ENCODE measurements at places on chromosomes 2 and 18. TPM values are rescaled to one million over a fixed set of nuclear protein-coding genes. Genes with fewer than 3 reads are reported as not detected.

DNA sequence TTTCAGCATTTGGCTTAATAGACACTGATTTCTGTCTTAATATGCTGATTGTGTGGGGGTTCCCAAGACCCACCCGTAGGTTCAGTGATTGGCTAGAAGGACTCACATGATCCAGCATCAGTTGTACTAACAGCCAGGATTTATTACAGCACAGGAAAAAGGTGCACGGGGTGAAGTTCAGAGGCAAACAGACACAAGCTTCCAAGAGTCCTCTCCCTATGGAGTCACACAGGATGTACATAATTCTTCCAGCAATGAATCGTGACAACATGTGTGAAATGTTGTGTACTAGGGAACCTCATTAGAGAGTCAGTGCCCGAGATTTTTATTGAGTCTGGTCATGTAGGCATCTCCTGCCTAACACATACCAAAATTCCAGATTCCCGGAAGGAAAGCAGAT is 52.8 kb downstream of the GALNT1 start:
- DNase-seq = no peak

- no peak for DNase-seq
Observed at GRCh38 chr2:134155134-134155533, 98.7 kb upstream of the MGAT5 start.

DNA sequence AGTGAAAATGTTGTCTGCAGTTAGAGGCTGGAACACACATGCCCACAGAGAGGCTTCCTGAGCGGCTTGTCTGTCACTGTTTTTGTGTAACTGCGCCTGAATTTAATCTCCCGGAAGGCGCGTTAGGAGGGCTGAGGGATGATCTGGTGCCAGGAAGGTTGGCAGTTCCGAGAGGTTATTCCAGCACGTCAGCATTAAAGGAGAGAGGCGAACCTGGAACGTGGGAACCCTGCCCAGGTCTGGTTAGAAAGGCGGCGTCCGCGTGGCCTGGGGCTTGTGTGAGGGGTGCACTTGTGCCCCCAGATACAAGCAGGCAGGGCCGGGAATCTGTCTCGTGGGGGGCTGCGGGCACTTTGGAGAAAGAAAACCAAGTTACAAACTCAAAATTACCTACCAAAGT is 75.3 kb downstream of the NFATC1 start:
- DNase-seq = no peak

Gene CNTNAP5
- total RNA-seq = 0.14 TPM

Gene SLC35G4
- total RNA-seq = not detected

- no peak for DNase-seq
Observed at GRCh38 chr2:43233218-43234212, 7.1 kb upstream of the ZFP36L2 start.

GRCh38 chr2:234881413-234882241 is 70.2 kb upstream of the SH3BP4 start:
- DNase-seq = no peak

DNA sequence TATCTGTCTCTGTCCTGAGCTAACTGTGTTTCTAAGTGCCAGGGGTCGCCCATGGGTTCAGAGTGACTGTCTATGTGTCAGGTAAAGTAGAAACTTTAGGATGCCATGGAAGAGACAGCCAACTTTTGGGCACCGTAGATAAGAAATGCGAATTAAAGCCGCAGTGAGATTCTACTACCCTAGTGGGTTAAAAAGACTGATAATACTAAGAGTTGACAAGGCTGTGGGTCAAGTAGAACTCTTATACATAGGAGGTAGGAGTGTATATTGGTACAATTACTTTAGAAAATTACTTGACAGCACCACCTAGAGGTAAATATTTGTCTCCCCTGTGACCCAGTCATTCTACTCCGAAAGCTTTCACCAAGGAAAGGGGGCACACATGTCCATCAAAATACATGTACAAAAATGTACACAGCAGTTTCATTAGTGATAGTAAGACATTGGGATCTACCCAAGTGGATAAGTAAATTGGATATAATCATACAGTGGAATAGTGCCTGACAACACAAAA is 371.3 kb downstream of the SLC4A3 start:
- DNase-seq = no peak

DNA sequence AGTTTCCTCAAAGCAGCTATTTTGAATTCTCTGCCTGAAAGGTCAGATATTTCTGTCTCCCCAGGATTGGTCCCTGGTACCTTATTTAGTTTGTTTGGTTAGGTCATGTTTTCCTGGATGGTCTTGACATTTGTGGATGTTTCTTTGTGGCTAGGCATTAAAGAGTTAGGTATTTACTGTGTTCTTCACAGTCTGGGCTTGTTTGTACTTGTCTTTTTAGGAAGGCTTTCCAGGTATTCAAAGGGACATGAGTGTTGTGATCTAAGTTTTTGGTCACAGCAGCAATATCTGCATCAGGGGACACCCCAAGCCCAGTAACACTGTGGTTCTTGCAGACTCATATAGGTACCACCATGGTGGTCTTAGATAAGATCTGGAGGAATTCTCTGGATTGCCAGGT is 11.8 kb downstream of the MYO3B start:
- DNase-seq = no peak

Gene YPEL5
- total RNA-seq = 77.3 TPM

DNA sequence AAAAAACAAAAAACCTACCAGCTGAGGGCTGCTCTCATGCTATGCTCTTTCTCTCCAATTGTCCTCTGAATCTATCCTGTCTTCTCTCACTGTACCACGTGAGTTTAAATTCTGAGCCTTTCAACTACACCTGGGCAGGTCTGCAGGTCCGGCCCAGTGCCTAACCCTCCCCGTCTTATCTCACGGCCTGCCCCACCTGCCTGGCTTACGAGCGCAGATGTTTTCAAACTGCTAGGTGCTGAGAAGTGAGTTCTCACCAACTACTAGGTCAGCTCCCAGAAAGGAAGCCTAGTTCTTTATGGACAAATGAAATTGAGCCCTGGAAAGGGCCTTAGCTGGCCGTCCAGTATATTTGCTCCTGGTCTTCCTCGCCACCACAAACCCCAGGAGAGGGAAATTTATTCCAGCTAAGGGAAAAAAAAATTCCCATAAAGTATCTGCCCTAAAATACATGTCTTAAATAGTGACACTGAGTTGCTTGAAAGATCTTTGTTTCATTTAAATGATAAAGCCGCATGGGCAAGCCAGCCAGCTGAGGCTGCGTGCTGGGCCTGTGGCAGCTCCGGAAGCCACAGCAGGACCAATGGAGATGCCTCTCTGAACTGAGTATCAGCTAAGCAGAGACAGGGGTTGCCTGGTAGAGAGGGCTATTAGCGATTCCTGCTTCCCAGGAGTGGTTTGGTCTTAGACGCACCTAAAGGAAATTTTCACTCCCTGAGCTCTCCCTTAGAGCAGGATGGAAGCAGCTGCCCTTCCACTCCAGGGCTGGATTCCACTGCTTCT is 92.5 kb upstream of the NCK2 start:
- DNase-seq = no peak

Gene CYP26B1
- total RNA-seq = 10.3 TPM

DNA sequence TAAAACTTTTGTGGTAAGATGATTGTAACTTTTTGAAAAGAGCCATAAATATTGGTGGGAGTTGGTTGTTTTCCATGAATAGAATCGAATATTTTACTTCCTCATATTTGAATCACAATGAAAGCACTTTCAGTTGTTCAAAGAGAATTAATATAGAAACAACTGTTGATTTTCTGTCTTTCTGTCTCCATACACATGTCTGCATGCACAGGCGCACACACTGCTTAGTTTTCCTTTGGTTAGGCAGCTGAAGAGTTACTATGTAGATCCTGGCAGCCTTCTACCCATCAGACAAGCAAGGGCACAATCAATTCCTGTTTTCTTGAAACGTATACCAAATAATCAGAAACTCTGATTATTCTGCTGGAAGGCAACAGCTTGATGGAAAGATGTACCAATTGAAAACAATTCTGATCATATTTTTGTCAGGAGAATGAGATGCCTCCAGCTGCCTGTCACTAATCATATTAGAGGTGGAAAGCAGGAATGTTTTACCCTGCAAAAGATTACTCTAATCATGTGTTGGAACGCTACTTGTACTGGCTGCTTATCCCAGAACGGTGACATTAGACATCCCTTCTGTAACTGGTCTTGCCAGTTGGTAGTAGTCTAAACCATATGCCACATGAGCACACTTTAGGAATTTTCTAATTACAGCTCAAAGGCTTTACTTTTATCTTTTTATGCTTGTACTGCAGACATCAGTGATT is 24.0 kb downstream of the SPATS2L start:
- no peak for DNase-seq

DNA sequence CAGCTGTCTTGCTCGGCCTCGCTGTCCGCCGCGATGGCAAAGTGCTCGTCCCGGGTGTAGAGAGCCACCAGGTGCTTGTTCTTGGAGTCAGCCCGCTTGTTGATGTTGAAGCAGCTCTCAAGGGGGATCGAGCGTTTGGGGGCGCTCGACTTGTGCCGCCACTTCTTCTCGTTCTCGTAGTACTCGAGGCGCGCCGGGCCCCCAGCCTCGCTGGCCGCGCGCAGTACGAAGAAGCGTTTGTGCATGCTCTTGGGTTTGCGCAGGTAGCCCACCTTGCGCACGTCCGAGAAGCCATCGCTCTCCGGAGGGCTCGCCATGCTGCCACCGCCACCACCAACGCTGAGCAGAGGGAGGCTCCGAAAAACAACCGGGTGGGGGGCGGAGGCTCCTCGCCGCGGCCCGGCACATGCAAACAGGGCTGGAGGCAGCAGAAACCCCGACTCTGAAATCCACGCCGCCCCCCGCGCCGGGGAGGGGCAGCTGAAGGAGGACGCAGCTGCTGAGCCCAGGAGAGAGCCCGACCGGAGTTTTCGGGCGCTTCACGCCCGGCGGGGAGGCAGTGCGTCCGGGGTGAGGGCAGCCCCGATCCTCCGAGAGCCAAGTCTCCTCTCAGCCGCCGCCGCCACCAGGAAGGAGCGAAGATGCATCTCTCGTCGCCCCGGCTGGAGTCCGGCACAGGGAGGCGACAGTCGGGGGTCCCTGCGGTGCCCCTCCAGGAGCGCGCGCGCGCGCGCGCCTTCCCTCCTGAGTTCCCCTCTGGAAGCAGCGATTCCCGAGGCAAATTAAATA is 1.0 kb downstream of the IRS1 start:
- peak; percentile 81 for DNase-seq

GRCh38 chr18:7020995-7021777 is 96.4 kb downstream of the LAMA1 start:
- no peak for DNase-seq

DNA sequence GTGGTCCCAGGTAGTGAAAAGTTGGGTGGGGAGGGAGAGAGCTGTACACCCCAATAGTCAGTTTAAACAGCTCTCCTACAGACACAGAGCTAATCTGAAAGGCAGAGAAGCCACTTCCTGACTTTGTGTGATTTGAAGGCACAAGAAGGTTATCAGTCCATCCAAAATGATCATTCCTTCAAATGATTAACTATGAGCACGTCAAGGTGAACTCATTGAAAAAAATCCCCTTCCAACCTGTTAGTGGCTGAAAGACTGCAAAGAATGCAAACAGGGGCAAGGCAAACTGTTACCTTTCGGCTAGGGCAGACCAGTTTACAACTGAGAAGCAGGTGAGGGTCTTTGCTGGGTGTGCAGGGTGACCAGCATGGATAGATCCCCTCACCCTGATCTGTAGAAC is 22.8 kb upstream of the APCDD1 start:
- no peak for DNase-seq

Gene NBEAL1
- total RNA-seq = 6.2 TPM

Gene CYP20A1
- total RNA-seq = 19.5 TPM

Gene PRR30
- not detected for total RNA-seq

DNA sequence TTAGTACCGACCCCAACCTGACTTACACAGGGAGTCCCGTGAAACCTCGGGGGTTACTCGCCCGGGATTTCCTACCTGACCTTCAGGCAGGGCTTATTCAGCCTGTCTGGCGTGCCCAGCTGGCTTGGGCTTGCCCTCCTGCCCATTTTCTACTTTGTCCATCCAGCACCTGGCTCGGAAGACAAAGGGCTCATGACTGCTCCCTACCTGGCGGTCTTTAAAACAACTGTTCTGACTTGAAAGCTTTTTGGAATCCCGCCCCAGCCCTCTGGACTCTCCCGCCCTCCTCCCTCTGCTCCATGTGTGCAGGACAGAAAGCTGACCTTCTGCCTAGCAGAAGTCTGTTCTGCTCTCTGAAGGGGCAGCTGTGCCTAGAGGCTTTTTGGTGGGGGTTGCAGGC is 43.1 kb downstream of the ACKR3 start:
- no peak for DNase-seq

Gene DUSP19
- 2.8 TPM for total RNA-seq

- DNase-seq = no peak
Observed at GRCh38 chr2:20138696-20139095, 86.2 kb downstream of the SDC1 start.

GRCh38 chr2:110997331-110998045 is 123.2 kb upstream of the BCL2L11 start:
- no peak for DNase-seq

Gene AMER3
- total RNA-seq = under 0.01 TPM

DNA sequence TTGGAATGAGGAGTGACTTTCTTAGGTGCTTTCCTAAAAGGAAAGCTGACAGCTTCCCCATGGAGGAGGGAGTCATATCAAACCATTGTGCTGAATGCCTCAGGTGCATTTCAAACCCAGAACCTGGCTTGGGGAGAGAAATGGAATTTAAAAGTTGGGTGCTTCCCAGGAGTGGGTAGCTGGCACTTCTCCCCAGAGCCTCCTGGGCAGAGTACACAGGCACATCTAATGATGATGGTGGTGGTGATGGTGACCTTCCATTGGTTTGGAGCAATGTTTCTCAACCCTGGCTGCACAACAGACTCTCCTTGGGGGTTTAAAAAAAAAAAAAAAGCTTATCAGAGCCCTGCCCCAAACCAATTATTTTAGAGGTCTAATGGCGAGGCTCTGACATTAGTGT is 8.3 kb downstream of the FOSL2 start:
- no peak for DNase-seq

Gene SLC11A1
- total RNA-seq = 0.71 TPM

GRCh38 chr2:71777946-71778345 is 324.6 kb downstream of the DYSF start:
- DNase-seq = no peak

- DNase-seq = no peak
Observed at GRCh38 chr2:112006076-112006410, 49.0 kb upstream of the TMEM87B start.
